ENCODE measurements at places on chromosomes 7 and 10. TPM values are rescaled to one million over a fixed set of nuclear protein-coding genes. Genes with fewer than 3 reads are reported as not detected.

GRCh38 chr10:22315455-22316285 lies 518 bp upstream of the COMMD3 start:
- DNase-seq = peak; percentile 63

DNA sequence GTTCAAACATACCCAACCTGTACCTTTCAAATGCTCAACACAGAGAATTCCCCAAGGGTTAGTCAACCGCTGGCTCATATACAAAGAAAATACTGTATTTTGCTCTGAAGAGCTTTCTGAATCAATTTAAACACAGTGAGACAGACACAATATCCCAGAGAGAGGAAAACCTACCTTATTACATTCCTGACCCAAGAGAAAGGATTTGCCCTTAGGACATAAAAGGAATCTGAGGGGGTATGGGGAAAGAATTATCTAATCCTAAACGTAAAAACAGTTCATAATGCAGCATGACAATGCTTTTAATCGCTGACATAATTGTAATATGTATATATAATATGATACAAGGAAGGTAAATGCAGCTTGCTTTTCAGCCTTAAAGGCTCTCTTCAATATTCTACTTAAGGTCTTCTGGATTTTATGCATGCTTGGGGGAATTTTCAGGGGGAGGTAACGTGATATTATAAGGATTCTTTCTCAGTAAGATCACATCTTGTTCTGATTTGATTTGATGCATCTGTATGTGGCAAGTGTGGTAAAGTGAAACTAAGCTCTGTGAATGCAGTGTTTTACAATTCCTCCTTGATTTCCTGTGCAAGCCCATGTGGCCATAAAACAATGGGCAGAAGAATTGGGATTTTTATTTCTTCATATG lies 240.5 kb downstream of the GLI3 start:
- peak; percentile 80 for DNase-seq

- DNase-seq = no peak
Measured at GRCh38 chr10:80443531-80443974, 10.6 kb upstream of the TSPAN14 start.

SH2B2 gene
- total RNA-seq = 11.3 TPM

DNA sequence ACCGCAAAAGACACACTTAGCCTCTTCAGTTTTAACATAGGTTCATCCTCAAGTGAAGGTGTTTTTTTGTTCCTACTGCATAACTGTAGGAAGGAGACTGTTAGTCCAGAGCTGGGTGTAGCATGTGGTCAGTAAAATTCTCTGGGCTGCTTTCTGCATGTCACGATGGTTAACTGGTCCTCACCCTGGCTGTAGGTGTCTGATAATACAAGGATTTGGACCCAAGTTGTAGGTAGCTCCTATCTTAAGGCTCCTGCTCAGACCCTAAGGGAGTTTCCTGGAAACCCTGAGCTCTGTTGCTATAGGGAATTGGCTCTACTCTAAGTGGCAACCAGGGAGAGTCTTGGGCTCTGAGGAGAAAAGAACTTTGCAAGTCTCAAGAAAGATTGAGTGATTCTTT lies 112.9 kb downstream of the SAMD9 start:
- no peak for DNase-seq
